ENCODE measurements at places on chromosomes 12 and 14.

- no peak for DNase-seq
Observed at GRCh38 chr12:45789025-45789424, 59.5 kb downstream of the ARID2 start.

- DNase-seq, result no peak
Observed at GRCh38 chr12:8950221-8950527, 729 bp upstream of the M6PR start.

DNA sequence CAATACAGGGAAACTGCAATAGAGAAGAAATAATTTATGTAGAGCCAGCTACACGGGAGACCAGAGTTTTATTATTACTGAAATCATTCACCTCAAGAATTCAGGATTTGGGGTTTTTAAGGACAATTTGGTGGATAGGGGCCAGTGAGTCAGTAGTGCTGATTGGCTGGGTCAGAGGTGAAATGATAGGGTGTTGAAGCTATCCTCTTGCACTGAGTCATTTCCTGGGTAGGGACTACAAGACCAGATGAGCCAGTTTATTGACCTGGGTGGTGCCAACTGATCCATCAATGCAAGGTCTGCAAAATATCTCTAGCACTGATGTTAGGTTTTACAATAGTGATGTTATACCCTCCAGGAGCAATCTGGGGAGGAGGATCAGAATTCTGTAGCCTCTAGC, 486.3 kb downstream of the LRIG3 start:
- no peak for DNase-seq

GRCh38 chr12:45933504-45933903, 56.9 kb downstream of the SCAF11 start:
- no peak for DNase-seq

GRCh38 chr12:131454418-131455217, 256.3 kb upstream of the SFSWAP start:
- peak; percentile 53 for DNase-seq

DNA sequence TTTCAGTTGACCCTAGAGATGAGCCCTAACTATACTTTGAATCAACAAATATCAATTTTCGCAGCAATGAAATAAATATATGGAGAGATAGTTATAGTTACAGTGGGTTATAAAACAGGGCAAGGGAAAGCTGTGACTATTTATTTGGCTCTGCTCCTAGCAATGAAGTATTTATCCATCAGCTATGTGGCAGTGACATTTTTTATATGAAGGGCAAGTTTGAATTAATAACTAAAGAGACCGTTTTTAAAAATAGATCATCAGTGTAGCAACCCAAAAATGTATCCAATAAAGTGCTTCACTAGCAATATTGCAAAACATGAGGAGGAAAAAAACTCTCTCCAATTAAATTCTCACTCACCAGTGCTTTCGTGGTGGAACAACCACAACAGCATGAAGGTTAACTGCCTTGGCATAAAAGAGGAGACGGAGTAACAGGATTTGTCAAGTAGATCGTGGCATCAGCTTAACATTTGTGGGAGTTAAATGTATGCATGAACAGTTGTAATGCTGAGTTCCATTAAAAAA, 58.1 kb upstream of the NUDT4 start:
- DNase-seq, result no peak

- DNase-seq, result no peak
Observed at GRCh38 chr14:102982852-102983470, 60.5 kb downstream of the AMN start.

DNA sequence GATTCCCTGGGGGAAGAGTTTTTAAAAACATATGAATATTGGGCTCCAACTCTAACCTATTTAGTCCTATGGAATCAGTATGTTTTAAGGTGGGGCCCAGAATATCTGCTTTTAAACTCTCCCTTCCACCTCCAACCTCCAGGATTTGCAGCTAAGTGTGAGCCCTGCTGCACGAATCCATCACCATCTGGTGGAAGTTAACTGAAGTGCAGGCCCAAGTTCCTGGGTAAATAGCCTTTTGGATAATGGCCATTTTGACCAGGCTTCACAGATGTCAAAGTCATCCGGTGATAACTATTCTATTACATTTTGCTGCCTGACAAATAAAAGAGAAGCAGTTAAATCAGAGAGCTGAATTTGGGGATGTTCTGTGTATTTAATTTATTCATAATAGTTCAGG, 58.1 kb upstream of the RMST start:
- peak; percentile 63 for DNase-seq

DNA sequence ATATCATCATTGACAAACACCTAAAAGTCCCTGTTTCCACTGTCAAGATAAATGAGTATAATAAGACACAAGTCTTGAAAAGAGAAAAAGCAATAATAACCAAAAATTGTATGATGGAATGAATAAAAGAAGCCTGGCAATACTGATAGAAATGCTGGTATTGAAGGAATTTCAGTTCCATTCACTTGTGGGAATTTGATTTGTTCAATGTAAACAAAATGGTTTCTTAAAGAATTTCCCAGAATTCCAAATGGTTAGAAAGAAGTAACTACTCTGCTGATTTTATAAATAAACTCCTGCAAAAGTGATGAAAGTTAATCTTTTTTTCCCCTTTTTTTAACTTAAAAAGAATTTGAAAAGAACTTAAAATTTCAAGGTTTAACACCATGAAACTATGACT, 129.9 kb upstream of the PDZRN4 start:
- DNase-seq, result no peak

GRCh38 chr14:34099635-34100034, 148.8 kb upstream of the EGLN3 start:
- DNase-seq, result no peak
